ENCODE measurements at places on chromosomes 4 and X.
A peak's percentile ranks its signal among the peaks of the same experiment; 100 is the strongest.

GRCh38 chr4:151105454-151106032 lies 6.1 kb downstream of the RPS3A start:
- DNase-seq, result no peak

- peak; percentile 24 for DNase-seq
Observed at GRCh38 chr4:174260099-174260498, 23.4 kb downstream of the FBXO8 start.

GRCh38 chr4:105158837-105159236 lies 12.2 kb downstream of the TET2 start:
- no peak for DNase-seq

GRCh38 chr4:173181848-173182247 lies 13.2 kb downstream of the GALNT7 start:
- DNase-seq, result no peak

- DNase-seq, result no peak
Observed at GRCh38 chr4:106095408-106095807, 200.1 kb downstream of the NPNT start.

DNA sequence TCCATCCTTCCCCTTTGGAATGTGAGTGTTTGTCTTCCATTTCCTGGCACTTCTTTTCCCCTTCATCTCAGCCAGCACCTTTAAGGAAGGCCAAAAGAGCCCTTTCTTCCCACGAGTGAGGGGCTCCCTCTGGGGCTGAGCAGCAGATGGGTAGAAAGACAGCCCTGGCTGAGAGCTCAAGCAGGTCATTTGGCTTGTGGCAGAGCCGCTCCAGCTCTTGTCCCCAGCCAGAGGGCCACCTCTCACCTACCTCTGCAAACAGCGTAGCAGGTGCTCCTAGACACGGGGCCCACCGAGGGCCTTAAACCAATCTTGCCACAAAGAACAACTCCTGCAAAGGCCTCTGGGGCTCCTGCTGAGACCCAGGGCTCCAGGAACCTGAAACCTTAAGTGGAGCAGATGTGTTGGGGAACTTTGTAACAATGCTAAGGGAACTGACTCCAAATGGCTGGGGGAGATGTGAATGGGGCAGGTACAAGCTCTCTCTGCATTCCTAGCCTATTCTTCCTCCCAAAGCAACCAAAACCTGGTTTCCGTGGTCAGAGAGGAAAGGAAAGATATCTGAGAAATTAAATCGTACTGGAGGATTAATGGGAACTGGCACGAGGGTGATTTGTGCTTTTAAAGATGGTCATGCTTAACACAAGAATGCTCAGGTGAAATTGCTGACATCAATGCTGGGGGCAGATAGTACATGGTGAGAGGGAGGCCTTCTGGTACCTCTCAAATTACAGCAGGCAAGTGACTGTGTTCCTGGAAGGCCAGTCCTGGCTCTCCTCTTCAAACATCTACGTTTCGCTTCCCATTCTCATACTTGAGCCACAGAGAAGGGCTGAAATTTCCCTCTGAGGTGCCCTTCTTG lies 27.0 kb downstream of the TFDP3 start:
- DNase-seq, result peak; percentile 19

DNA sequence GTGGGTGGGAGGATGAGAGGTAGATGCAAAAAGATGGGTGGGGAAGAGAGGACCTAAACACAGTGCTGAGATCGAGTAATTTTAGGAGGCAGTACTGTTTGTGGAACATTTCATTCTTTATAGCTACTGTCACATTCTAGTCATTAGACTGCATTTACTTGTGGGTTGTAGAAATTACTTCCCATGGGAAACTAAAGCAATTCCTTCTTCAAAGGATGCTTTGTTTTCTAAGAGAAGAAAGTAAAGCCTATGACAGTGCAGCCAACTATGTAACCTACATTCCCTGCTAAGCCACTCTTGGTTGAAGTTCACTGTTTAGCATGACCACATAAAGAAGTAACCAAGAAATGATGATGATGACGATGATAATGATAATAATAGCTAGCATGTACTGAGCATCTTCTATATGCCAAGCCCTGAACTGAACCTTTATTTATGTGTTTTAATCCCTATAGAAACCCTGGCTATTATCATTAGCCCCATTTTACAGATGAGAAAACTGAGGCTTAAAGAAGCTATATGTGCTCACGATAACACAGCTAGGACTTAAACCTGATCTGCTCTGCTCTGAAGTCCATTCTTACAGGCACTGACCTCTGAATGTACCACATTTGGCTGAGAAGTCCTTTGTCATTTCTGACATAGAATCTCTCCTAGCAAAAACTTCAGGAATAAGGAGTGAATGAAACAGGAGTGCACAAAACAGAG lies 114.5 kb upstream of the KIT start:
- DNase-seq, result no peak

GRCh38 chr4:108359130-108359985 lies 190.6 kb upstream of the LEF1 start:
- no peak for DNase-seq

DNA sequence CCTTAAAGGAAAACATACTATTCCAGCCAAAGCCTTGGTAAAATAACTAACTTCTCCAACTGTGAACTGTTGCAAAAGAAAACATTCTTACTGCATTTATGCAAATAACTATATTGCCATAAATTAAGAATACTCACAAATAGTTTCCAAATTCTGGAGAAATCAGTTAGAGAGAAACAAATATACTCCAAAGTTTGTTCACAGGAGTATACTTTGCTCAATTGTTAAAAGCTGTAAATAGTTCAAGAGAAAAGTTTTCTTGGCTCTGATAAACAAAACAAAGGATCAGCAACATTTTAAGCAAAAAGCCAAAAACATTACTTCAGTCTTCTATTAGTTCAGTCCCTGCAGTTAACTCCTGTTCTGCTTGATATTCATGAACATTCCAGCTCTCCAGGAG lies 83.0 kb downstream of the EIF4E start:
- no peak for DNase-seq

GRCh38 chr4:173330590-173330989 lies 3.6 kb downstream of the HMGB2 start:
- no peak for DNase-seq

- no peak for DNase-seq
Observed at GRCh38 chr4:158238575-158238974, 28.3 kb downstream of the TMEM144 start.

GRCh38 chrX:49644991-49645637 lies 46.3 kb downstream of the GAGE1 start:
- no peak for DNase-seq

DNA sequence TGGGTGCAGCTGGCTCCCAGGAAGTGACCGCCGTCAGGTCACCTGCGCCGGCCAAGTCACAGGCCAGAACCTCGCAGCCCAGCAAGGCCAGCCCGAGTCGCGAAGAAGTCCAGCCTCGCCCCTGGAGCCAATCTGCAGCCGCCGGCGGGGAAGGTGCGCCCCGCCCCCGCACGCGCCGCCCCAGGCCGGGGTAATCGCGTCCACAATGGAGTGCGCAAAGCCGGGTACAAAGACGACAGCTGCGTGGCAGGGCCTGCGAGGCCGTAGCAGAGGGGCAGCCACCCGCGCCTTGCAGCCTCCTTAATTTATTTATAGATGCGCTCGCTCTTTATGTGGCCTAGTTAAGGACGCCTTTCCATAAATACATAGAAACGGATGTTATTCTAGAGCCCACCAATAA lies 139.4 kb upstream of the CPEB2 start:
- DNase-seq, result peak; percentile 33

GRCh38 chr4:72429397-72429889 lies 139.6 kb downstream of the ADAMTS3 start:
- DNase-seq, result no peak

DNA sequence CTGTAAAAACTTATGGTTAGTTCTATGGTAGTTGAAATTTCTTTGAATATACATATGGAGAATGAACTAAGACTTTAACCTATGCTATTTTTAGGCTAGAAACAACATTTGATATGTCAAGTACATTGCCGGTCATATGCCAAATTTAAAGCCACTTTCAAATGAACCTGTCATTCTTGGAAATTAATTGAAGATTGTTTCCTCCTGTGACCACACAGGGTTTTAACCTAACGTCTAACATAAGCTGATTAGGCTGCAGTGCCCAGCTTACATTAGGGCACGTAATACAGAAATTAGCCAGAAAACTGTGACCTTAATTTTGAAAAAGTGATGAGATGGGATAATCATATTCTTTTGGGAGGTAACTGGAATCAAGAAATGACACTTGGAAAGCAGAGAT lies 645.9 kb downstream of the FSTL5 start:
- no peak for DNase-seq

- DNase-seq, result no peak
Observed at GRCh38 chr4:2638730-2639129, 102.3 kb downstream of the FAM193A start.

- DNase-seq, result no peak
Observed at GRCh38 chr4:175954685-175955084, 111.0 kb upstream of the WDR17 start.

- no peak for DNase-seq
Observed at GRCh38 chr4:42281324-42282020, 115.8 kb upstream of the SHISA3 start.

GRCh38 chr4:143616771-143617170 lies 83.7 kb downstream of the FREM3 start:
- DNase-seq, result no peak

- DNase-seq, result no peak
Observed at GRCh38 chr4:129346734-129347133, 250.8 kb downstream of the C4orf33 start.

GRCh38 chr4:87069037-87069742 lies 134.4 kb downstream of the AFF1 start:
- no peak for DNase-seq

DNA sequence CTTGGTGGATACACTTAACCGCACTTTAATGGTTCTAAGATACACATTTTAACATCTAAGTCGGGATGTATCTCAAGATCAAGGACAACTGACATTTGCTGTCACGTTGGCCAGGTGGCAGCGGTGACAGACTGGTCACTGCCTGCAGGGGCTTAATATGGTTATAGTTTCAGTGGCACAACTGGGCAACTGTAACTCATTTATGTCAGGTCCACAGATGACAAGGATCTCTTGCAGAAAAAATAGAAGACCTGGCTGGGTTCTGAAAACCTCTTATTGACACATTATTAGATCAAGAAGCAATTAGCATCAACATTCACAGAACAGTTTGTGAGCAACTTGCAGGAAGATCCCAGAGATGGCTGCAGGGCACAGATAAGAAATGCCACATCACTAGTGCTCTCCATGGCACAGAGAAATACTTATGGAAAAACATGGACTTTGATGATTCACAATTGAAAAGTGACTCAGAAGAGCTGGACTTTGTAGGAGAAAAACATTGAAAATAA lies 99.6 kb upstream of the SORBS2 start:
- no peak for DNase-seq

DNA sequence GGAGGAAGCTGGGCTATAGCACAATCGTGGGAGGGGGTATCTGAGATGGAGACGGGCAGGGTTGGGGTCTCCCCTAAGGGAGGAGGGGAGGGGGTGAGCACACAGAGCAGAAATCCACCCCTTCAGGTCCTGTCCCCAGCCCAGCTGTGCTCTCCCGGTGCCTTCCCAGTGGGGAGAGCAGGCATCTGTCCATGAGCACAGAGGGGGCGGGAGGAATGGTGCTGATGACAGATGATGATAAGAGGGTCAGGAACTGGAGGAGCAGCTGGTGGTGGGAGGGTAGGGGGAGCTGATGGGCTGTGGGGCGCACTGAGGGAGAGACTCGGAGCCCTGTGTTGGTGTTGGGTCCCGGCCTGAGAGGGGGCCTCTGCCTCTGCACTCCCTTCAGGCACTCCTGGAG lies 8.6 kb downstream of the ATP2B3 start:
- no peak for DNase-seq

- peak; percentile 63 for DNase-seq
Observed at GRCh38 chrX:119753639-119754257, 4.6 kb upstream of the SOWAHD start.

DNA sequence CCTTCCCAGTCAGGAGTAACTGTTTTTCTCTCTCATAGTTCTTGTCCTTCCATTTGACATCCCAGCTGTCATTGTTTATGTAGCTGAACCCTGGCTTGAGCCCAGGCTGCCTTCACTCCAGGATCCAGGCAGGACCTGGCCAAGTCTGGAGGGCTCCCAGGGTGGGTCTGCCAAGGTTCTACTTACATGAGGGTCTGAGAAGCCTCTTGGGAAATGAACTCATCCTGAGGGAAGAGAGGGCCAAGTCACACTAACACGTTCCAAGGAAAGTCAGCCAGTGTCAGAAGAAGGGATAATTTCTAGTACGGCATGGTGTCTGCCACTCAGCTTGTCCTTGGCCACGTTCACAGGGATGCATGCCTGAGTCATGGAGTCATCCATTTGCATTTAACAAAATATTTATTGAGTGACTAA lies 54.8 kb upstream of the SRD5A3 start:
- DNase-seq, result no peak

- DNase-seq, result no peak
Observed at GRCh38 chr4:71630803-71631202, 153.1 kb downstream of the GC start.

- no peak for DNase-seq
Observed at GRCh38 chr4:142402156-142402555, 443.9 kb downstream of the INPP4B start.

DNA sequence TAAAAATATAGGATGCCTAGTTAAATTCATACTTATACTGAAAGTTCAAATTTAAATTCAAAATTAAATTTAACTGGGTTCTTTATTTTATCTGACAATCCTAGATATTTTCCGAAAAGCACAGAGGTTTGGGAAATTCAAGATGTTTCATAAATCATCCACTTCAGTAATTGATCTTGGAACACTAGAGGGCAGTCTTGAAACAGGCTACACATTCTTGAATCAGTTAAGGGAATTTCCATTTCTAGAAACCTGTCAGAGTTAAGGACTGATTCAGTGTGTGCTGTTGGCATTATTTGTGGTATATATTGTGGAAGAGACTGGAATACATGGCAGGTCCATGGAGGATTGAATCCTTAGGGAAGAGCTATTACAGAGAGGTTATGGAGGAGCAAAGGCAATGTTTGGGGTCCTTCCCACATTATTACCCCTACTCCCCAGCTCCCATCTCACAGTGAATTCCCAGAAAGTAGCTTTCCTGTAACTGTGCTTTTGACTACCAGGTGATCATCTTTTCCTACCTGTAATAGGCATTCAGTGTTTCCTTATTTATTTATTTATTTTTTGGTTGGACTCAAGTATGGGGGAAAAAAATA lies 92.9 kb downstream of the EGF start:
- peak; percentile 92 for DNase-seq

GRCh38 chr4:76277667-76278066 lies 26.1 kb downstream of the FAM47E start:
- DNase-seq, result no peak

GRCh38 chrX:5051831-5052491 lies 1176.7 kb downstream of the NLGN4X start:
- DNase-seq, result no peak

DNA sequence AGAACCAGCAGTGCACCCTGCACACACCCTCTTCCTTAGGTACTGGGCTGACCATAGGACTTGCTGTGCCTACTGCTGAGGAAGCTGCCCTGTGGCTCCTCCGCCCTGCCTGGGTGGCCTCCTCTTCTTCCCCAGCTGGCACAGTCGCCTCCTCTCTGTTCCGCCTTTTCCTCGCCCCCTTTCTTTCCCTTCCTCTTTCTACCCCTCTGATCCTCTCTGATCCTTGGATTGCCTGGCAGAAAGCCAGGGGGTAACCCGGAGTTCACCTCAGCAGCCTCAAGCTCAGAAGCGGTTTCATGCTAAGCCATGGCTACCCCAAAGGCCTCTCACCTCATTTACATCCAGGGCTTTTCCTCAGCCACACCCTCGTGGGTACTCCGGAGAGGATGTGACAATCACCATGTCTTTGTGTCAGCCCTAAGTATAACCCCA lies 136.2 kb downstream of the SMIM20 start:
- DNase-seq, result no peak

Data from kidney (tissue), 22 donors.